Stimulated activated CD4-positive, alpha-beta T cell treated with anti-CD3 and anti-CD28 coated beads, Interleukin-2, amount 100 ng/mL, for 24 hours (primary cell): ENCODE measurements at places on chromosomes 6 and 20.

DNA sequence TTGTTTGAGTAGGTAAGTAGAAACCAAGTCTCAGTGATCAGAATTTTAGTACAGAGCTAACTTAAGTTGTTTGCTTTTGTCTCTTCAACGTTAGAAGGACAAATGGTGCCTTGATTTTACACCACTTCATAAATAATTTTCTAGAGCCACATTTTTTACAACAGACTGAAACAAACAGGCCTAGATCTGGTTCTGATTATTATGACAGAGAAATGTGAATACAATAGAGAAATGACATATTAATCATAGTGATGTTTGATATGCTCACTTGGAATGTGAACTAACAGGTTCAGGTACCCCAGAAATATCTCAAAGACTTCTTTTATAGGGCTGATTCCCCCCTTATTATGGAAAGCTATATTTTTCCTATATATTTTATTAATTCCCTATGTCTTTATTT is 760.6 kb downstream of the KIF16B start:
- no peak for DNase-seq

DNA sequence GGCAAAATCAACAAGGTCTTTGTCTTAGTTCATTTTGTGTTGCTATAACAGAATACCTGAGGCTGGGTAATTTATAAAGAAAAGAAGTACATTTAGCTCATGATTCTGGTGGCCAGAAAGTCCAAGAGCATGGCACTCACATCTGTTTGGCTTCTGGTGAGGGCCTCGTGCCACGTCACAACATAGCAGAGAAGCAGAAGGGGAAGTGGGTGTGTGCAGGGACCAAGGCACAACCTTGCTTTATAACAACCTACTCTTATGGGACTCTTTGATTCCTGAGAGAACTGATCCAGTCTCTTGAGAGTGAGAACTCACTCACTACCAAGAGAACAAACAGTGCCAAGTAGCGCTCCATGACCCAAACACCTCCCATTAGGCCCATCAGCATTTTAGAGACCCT is 25.4 kb downstream of the GABRR2 start:
- no peak for DNase-seq

DNA sequence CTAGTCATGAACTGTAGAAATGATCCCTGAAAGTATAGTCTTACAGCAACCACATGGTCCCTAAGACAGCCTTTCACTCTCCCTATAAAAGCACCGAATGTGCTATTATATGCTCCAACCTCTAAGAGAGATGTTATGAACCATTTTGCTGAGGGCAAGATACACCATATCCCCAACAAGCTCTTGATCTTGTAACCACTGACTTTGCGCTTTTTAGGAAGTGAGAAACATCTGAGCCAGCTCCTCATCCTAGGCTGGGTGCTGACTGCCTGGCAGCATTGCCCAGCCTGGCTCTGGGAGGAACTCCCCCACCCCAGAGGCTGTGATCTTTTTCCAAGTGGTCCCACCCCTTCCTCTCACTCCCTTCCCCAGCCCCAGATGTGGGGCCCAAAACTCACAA is 3.1 kb upstream of the EMILIN3 start:
- DNase-seq, result no peak

GRCh38 chr6:41685641-41686380 is 47.5 kb downstream of the MDFI start:
- DNase-seq, result no peak

DNA sequence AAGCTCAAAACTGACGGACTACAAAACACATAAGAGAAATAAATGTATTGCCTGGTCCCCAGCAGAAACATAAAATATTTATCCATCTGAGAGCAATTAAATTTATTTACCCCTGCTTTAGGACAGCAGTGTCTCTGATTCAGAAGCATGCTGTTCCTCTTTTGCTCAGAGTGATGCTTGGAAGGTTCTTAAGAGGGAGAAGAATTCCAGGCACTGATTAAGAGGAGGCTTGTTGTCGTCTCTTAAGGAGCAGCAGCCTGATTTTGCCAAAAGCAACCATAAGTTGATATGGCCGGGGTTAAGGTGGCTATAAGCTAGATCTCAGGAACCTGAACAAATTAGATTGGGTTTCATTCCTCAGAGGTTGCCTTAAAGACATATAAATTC is 25.8 kb downstream of the CAP2 start:
- no peak for DNase-seq

DNA sequence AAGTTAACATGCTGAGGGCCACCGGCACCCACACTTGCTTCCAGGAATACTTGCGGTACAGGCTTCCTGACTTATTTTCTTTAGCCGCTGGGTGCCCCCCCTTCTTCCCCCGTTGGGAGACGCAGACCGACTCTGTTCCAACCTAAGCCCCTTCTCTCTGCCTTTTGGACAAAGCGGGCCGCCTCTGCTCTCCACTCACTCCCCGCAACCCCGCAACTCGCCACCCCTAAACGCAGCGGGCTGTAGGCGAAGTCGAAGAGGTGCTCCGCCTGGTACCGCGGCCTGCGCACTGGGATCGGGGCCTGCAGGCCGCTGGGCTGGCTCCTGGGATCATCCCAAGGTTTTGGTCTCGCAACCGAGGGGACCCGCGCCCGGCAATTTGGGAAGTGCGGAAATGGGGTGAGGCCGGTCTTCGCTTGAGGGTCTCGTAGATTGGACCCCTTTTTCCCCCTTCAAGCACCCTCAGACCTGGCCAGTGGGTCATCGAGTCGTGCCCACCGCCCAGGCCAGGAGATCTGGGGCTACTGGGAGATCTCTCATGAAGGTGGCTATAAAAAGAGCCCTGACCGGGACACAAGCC is 4.7 kb upstream of the FOXF2 start:
- DNase-seq, result no peak

DNA sequence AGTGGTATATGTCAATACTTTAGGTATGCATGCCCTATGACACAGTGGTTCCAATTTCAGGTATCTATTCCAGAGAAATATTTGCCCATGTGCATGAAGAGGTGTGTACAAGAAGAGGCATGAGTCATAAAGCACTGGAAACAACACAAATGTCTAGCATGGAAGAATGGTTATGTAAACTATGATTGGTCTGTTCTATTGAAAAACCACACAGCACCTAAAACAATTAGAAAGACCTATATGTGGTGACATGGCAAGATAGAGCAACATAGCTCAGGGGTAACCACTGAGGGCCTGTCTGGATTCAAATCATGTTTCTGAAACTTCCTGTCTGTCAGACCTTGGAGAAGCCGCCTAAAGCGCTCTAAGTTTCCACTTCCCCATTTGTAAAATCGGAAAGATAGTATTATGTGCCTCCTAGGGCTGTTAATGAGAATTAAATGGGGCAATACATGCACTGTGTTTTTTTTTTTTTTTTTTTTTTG is 76.0 kb upstream of the SHLD1 start:
- peak; percentile 25 for DNase-seq

- DNase-seq, result no peak
Measured at GRCh38 chr6:12903246-12903645, 186.7 kb downstream of the PHACTR1 start.

- DNase-seq, result no peak
Measured at GRCh38 chr20:47561603-47562583, 60.2 kb downstream of the NCOA3 start.

DNA sequence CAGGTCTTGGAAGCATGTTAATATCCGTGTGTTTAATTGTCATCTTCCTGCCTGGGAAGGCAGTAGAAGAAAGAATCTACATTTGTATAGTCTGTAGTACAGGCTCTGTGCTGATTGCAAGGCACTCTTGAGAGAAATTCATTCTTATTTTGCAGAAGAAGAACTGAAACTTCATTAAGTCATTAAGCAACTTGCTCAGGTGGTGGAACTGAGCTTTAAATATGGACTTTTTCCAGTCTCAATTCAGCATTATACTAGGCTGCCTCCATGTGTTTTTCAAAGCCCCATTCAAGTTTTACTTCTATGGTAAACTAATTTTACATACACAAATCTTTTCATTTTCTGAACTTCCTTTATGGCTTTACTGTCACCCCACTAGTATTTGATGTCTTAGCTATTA is 18.7 kb downstream of the ZNF451 start:
- no peak for DNase-seq

GRCh38 chr20:4151342-4151741 is 136.0 kb upstream of the RNF24 start:
- DNase-seq, result no peak

DNA sequence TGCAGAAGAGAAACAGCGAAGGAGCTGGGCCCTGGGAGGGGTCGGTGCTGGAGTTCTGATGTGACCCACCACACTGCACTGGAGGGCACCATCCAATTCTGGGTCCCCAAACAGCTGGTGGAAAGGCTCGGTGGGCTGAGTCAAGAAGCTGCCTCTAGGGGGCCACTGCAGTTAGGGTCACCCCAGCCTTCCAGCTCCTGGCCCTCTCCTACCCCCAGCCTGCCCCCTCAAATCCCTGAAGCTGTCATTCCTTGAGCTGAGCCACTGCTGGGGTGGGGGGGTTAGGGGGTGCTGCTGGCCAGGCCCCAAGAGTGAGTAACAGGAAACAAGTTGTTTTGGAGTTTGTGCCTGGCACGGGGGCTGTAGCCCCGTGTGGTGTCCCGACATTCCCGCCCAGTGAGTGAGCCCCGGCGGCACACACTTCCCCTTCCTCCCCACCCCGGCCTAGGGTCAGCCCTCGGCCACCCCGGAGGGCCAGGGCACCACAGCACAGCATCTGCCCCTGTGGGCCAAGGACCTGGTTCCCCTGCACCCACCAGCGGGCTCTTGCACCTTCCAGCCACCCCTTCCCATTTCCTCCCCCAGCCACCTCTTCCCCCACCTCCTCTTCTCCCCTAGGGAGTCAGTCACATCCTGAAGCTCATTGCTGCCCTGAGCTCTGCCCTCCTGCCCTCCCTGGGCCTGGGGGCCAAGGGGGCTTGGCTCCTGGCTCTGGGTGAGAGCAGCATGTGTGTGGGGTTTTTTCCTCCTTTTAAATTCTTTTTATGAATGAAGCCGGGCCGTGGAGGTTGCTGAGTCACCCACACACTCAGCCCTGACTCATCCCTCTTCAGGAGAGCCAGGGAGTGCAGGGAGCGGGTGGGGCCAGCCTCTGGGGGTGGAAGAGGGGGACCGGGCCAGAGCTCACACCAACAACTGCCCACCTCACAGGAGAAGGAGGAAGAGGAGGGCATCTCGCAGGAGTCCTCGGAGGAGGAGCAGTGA is 4.6 kb downstream of the SMIM29 start:
- peak; percentile 76 for DNase-seq

DNA sequence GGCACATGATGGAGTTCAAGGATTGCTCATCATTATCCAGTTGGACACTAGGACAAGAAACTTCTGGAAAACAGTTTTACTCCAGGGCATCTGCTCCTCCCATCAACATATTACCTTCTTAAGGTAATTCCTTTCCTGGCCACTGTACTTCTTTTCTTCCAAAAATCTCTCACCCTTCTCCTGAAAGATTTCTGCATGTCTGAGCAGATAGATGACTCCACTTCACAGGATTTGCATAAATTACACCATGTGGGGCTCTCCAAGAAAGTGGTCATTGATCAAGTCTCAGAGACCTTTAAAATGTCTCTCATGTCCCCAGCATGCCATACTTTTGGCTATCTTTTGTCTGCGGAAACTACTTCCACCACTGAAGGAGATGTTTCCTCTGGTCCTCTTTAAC is 103.2 kb upstream of the TNFAIP3 start:
- no peak for DNase-seq

DNA sequence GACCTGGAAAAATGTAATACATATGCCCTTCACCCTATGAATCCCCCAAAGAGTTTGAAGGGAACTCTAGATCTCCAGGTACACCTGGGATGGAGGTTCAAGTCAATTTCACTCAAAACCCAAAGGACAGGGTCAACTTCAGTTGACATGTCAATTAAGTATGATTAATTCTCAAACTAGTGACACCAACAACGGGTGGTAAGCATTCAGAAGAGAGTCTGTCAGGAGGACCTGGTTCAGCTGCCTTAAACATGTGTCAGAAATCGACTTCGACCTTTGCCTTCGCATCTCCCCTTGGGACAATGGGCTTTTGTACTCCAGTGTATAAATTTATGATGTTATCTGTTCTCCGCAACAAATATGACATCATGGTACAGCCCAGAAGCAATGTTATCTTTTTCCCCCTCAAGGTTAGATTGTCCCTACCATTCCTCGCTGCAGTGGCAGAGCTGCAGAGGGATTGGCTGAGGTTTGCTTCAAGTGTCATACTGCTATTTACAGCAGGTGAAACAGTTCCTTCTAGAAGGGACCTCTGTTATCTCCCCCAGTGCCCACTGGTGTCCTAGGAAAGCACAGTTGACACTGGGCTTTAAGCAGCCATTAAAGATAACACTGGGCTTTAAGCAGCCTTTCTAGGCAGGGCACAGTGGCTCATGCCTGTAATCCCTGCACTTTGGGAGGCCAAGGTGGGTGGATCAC is 94.7 kb upstream of the SNX9 start:
- no peak for DNase-seq

DNA sequence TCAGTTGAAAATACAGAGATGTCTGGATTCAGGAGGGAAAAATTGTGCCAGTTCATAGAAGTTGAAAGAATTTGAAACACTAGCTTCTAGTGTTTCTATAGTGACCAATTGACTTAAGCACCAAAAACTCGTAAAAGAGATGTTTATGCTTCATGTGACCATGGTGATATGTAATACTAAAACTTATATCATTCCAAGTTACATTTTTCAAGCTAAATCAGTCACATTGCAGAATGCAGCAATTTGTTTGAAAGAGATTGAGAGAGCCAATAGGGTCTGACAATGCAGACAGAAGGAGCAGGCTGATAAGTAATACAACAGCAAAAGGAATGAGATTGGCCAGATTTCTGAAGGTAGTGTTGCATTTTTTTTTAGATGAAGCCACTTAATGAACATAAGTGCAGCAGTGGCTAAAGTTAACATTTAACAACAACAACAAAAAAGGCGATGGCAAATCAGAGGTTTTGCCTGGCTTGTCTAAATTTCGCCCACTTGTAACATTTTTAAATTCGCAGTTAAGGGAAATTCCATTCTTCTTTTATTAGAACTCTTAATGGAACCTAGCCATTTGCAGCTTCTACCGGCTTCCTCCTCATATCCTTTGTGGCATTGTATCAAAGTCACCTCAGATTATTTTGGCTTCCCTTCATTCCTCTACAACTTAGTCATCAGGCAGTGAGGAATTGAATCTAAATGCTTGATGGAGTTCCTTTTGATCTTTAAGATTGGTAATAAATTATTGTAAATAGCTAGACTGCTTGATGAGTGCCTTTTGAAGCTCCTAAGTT is 484.0 kb upstream of the SOX4 start:
- no peak for DNase-seq

DNA sequence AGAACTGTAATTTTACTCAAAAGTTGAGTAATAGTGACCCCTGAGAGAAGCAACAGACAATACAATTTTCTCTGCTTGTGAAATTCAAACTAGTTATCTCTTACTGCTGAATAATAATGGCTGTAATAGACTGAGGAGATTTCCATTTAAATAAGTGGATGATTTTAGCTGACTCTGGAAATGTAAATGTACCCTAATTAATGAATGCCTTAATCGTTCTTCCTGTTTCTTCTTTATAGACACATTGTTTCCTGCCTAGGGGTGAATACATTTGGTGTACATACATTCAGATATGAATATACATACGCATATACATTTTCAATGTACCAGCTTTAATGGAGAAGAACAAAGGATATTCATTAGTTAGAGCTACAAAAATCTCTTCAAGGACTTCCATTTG is 611.9 kb downstream of the TFAP2B start:
- DNase-seq, result no peak
